ENCODE measurements at places on chromosomes 3 and 15.

DNA sequence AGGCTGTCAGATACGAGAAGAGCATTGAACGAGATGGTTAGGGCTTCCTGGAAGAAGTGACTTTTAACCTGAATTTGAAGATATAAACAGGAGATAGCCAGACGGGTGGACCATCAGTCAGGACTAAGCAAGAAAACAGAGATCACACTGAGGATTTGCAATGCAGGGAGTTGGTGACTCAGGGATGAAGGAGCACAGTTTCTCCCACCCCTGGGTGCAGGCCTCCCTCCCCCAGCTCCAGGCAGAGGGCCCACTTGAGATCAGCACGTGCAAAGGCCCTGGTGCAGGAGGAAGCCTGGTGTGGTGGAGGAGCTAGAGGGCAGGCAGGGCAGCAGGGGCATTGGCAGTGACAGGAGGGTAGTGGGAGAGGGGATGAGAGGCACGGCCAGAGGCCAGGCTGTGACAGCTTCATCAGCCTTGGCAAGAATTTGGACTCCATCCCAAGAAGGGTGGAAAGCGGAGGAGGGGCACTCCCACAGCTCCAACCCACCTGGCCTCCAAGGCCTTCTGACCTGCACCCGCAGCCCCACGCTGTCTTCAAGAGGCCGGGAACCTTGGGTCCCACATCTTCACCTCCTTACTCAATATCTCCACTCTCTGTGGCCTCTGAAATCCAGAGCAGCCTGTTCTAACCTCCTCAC, 8.7 kb upstream of the PCSK6 start:
- DNase-seq = no peak

- DNase-seq = no peak
These were observed 7.2 kb downstream of the CCDC80 start for GRCh38 chr3:112633757-112634156.

DNA sequence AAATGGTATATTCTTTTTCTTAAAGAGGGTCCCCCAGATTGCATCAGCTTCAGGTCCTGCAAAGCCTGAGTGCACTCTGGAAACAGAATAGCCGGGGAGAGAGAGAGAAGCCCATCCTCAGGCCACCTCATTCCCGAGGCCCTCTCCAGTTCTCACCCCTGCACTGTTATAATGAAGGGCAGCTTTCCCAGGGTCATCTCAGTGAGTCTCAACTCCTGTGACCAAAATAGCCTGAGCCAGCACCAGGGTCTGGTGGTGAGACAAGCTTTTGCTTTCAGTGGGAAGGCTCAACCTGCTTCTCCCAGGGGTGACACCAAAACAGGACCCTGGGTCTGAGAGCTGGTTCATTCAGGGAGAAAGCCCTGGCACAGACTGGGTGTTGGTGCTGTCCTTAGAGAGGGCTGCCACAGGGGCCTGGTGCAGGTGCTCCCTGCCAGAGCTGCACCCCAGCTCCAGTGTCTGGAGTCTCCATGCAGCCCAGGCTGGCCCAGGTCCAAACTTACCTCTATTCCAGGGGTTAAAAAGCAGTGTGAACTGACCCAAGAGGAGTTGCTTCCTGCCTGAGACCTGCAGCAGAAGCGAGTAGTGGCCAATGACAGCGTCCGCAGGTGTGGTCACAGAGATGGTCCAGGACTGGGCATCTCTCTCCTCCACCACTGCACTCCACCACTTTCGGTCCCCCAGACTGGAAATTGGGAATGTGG, 6.1 kb downstream of the EPB42 start:
- no peak for DNase-seq

- DNase-seq = no peak
These were observed 1090.2 kb downstream of the PLOD2 start for GRCh38 chr3:145070795-145071194.

- DNase-seq = no peak
These were observed 441.9 kb upstream of the THRB start for GRCh38 chr3:24936574-24936973.

- no peak for DNase-seq
These were observed 119.7 kb upstream of the PHLDB2 start for GRCh38 chr3:111739311-111739911.

DNA sequence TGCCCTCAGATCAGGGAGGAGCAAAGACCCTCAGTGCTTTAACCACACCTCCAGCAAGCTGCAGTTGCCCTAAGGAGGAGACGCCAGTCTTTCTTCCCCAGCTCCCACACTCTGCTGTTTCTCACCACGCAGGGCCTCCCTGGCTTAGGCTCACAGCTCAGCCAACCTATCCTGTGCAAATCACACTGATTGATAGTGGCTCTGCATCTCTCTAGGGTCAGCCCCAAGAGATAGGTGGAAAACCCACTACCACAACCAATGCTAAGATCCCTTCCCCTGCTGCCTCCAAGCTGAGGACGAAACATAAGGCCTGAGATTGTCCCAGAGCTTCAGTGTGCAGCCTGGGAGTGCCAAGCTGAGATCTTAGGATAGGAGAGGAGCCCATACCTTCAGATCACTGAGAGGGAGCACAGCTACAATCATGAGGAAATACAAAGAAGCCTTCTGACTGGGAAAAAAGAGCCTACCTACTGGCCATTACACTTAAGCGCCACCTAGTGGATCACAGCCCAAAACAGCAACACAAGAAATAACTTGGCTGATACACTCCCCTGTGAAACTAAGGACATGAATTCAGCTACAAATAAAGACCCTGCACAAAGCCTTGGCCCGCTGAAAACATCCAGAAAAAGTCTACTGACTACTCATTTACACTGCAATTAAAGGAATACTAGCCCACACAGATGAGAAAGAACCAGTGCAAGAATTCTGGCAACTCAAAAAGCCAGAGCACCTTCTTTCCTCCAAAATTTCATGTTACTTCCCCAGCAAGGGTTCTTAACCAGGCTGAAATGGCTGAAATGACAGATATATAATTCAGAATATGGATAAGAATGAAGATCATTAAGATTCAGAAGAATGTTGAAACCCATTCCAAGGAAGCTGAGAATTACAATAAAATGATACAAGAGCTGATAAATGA, 271.5 kb upstream of the DCBLD2 start:
- DNase-seq = peak; percentile 61

- no peak for DNase-seq
These were observed 13.4 kb downstream of the IFT57 start for GRCh38 chr3:108208831-108209230.

GRCh38 chr15:36999778-37000177, 100.6 kb downstream of the MEIS2 start:
- no peak for DNase-seq

GRCh38 chr15:78853500-78853899, 19.2 kb upstream of the MORF4L1 start:
- DNase-seq = no peak

DNA sequence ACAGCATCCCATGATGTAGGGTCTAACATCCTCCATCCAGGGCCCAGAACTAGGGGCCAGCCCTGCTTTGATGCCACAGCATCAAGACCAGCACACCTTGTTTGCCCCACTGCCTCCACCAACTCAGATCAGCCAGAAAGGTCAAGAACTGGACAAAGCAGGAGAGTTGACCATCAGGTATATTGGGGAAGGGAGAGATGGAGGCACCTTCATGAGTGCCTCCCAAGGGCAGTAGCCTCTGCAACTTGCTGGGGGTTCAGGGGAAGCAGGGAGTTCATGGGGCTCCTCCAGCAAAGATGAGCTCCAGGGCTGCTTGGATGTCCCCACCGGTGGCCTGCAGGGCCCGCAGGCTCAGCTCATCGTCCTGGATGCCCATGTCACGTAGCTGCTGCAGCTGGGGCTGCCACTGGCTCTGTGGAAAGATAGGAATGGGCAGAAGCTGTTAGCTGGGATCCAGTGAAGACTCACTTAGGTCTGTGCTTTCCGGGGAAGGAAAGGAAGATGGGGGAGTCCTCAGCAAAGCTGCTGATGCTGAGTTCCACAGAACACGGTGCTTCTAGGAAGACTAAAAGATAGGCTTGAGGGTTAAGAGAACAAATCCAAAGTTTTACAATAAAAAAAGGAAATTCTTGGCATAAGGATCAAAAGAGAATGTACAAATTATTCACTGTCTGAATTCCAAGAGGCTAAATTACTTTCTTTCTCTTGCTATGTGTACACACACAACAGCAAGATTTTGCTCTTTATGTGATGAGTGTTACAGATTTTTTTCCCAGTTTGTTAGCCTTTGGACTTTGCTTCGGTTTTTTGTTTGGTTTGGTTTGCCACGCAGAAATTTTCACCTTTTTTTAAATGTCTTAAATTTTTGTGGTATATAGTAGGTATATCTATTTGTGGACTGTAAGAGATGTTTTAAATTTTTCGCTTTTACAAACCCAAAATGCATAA, 12.3 kb upstream of the SEMA7A start:
- peak; percentile 43 for DNase-seq

GRCh38 chr15:30962079-30962478, 29.3 kb downstream of the MTMR10 start:
- DNase-seq = no peak

- DNase-seq = no peak
These were observed 35.2 kb upstream of the PRICKLE2 start for GRCh38 chr3:64260431-64260830.

- peak; percentile 85 for DNase-seq
These were observed 2.0 kb upstream of the SOX2 start for GRCh38 chr3:181709537-181710279.

DNA sequence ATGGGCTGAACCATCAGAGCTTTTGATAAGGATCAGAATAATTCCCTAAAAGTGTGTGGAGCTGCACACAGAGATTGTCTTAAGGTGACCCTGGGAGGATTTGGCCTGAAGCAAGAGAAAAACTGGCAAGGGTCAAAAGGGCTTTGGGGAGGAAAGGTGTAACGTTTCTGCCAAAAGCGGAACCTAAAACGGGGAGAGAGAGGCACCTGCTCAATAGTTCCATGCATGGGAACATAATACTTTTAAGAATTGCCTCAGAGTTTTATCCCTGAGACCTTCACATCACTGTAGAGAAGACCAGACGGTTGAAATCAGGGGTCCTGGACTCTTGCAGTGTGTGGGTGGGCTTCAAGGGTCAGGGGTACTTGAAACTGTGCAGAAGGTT, 5.9 kb downstream of the ZNF710 start:
- DNase-seq = no peak

- no peak for DNase-seq
These were observed 13.8 kb downstream of the XIRP1 start for GRCh38 chr3:39178553-39178952.

GRCh38 chr3:152339881-152340505, 71.3 kb downstream of the MBNL1 start:
- no peak for DNase-seq

DNA sequence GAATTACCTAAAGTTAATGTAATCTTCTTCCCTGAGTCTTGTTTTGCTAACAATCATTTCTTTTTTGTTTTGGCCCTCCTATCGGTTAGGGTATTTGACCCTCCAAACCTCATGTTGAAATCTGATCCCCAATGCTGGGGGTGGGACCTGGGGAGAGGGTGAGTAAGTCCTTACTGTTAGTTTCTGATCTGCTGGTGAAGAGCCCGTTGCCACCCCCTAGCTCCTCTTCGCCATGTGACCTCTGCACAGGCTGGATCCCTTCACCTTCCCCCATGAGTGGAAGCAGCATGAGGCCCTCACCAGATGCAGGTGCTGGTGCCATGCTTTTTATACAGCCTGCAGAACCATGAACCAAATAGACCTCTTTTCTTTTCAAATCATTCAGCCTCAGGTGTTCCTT, 62.8 kb upstream of the ADCY5 start:
- no peak for DNase-seq

- DNase-seq = no peak
These were observed 1.6 kb downstream of the C3orf38 start for GRCh38 chr3:88151358-88151757.

DNA sequence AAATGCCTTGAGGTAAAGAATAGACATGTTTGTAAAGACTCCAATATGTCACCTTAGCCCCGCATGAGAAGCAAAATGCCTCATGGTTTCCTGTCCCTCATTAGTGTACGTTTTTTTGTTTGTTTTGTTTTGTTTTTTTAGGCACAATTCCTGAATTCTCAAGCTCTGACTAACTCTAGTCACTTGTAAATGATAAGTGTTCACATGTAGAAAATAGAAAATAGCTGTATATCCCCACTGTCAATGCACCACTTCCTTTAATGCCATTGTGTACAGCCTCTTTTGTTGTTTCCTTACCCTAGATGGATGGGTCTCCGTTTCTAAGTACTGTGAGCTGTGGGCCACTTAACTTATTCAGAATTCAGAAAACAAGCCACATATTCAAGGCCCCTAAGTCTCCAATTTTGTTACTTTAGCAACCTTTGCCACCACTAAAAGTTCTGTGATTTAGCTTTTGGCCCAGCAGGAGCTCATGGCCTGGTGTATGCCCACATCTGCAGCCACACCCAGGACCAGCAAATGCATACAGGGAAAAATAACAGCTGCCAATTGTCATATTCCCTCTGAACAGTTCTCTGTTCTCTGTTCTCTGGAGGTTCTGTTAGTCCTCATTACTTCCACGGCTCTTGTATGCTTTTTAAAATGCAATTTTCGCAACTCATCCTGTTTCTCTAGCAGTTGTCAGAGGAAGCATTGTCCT, 655.5 kb downstream of the GBE1 start:
- DNase-seq = no peak

GRCh38 chr15:92809880-92810361, 90.2 kb upstream of the CHD2 start:
- peak; percentile 72 for DNase-seq

GRCh38 chr15:49079340-49080039, 33.2 kb upstream of the SECISBP2L start:
- DNase-seq = no peak

DNA sequence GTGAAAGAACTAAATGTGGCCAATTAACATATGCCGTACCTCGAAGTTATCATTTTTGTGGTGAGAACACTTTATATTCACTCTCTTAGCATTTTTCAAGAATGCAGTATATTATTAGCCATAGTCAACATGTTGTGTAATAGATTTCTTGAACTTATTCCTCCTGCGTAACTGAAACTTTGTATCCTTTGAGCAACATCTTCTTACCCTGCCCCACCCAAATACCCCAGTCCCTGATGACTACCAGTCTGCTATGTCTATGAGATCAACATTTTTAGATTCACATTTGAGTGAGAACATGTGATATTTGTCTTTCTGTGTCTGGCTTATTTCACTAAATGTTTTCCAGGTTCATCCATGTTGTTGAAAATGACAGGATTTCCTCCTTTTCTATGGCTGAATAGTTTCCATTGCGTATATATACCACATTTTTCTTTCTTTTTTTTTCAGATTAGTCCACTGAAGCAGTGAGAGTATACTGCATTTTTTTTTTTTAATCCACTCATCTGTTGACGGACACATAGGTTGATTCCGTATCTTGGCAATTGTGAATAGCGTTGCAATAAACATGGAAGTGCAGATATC, 12.7 kb upstream of the KBTBD8 start:
- DNase-seq = no peak

GRCh38 chr15:74374648-74375302, 7.3 kb upstream of the CYP11A1 start:
- DNase-seq = no peak

DNA sequence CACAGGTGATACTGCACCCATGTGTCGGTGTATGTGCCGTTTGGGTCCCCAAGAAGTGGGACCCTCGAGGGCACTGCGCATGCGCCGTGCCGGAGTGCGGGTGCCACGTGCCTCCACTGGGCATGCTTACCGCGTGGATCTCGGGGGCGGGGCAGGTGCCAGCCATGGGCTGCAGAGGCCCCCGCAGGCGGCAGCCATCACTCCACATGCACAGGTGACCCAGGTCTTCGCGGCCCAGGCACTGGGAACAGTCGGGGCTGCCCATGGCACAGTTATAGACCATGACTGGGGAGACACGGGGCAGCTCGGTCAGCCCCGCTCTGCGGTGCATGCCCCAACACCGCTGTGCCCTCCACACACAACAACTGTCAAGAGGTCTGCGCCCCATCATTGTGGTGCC, 31.2 kb downstream of the H1-8 start:
- no peak for DNase-seq

GRCh38 chr15:82792068-82792467, 13.8 kb downstream of the FSD2 start:
- DNase-seq = no peak

Measured in activated effector memory CD4-positive, alpha-beta T cell treated with anti-CD3 and anti-CD28 coated beads, Interleukin-2, amount 50 U/mL, for 16 hours (primary cell).